ENCODE measurements at places on chromosomes 4 and X.

DNA sequence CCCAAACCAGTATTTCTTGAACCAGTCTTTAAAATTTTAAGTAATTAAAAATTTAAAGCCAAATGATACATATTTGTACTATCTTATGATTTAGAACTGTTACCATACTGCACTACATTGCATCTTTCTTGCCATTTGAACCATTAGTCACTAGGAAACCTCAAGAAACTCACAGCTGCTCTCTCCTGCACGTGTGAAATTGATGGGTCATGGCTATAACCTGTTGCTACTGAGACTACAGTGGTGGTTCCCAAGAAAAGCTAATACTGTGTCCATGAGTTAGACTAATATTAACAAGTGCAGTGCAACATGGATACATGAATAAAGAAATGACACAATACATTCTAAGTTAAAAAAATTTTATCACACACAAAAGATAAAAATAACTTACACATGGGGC, 88.4 kb downstream of the PDE5A start:
- no peak for DNase-seq

DNA sequence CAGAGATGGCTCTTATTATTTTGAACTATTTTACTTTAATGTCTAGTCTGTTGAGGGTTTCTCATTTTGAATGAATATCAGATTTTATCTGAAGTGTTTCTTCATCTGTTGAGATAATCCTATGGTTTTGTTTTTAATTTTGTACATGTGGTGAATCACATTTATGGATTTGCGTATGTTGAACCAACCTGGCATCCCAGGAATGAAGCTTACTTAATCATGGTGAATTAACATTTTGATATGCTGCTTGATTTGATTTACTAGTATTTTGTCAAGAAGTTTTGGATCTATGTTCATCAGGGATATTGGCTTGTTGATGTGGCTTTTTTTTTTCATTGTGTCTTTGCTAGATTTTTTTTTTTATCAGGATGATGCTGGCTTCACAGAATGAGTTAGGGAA, 2390.9 kb downstream of the PCDH7 start:
- peak; percentile 61 for DNase-seq

- peak; percentile 88 for DNase-seq
These were observed 14.5 kb downstream of the AFP start for GRCh38 chr4:73450398-73451004.

DNA sequence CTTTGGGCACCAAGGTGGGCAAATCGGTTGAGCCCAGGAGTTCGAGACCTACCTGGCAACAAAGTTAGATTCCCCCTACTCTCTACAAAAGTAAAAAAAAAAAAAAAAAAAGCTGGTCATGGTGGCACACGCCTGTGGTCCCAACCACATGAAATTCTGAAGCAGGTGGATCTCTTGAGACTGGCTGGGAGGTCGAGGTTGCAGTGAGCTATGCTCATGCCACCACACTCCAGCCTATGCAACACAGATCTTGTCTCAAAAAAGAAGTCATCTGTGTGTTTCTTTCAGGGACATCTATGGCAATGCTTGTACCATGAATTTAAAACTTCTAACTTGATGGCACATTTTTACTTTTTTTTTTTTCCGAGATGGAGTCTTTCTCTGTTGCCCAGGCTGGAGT, 55.3 kb downstream of the UGT2A2 start:
- DNase-seq, result no peak

DNA sequence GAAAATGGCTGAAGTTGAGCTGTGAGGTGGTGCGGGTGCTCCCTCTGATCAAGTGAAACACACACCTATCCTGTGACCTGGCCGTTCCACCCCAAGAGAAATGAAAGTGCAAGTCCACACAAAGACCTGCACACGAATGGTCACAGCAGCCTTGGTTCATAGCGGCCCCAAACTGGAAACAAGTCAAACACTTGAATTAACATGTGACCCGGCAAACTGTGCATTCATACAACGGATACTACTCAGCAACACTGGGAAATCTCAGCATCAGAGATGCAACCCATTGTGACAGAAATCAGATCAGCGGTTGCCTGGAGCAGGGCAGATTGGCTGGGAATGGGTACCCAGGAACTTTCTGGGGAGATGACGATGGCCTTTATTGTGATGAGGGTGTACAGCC, 7.6 kb downstream of the G6PD start:
- no peak for DNase-seq

DNA sequence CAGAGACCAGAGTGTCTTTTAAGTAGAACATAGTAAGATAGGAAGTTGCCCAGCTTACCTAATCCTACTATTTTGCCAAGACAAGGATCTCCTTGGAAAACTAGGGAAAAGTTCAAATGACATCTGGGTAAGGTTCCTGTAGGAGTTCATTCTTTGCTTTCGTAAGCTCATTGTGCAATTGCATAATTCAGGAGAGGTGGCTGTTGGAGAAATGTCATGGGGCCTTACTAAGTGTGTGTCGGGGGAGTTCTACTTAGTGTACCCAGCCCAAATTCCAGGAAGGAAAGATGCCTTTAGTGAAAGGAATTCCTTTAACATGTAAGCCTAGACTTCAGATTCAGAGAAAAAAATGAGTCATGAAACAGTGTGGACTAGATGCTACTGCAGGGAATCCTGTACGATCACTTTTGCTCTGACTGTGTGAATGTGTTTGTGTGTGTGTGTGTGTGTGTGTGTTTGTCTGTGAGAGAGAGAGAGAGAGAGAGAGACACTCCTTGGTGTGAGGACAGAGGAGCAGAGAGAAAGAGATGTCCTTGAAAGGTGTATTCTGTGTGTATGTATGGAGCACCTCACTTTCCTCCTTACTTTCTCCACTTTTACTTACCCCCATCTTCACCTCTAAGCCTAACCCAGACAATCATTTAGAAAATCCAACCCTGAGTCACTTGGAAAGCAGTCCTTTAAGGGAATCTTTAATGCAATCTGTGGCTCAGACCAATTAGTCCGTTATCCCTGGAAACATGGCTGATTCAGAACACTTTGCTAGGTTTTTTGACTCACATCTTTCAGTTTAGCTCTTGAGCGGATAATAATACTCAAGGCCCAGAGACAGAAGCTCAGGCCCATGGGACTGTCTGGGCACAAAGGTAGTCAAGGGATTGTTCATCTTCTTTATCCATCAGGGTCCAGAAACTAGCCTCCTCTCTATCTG, 114.5 kb upstream of the ACSL4 start:
- DNase-seq, result peak; percentile 92

GRCh38 chrX:154046940-154047610, 27.4 kb upstream of the IRAK1 start:
- DNase-seq, result peak; percentile 65

DNA sequence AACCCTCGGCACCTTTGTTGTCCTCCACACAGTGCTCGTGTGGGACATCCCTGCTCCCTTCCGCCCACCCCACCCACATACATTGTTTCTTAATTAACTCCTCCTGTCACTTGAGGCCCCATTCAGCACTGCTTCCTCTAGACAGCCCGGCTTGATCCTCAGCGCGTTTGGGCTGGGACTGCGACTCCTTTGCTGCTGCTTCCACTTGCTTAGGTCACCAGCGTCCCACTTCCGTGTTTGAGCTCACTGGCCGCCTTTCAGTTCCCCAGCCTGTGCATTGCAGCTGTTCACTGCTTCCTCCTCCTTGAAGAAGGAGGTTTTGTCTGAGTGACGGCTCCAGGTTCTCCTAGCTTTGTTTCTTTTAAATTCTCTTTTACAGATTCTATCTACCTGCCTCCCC, 16.1 kb downstream of the RNF4 start:
- DNase-seq, result peak; percentile 36

DNA sequence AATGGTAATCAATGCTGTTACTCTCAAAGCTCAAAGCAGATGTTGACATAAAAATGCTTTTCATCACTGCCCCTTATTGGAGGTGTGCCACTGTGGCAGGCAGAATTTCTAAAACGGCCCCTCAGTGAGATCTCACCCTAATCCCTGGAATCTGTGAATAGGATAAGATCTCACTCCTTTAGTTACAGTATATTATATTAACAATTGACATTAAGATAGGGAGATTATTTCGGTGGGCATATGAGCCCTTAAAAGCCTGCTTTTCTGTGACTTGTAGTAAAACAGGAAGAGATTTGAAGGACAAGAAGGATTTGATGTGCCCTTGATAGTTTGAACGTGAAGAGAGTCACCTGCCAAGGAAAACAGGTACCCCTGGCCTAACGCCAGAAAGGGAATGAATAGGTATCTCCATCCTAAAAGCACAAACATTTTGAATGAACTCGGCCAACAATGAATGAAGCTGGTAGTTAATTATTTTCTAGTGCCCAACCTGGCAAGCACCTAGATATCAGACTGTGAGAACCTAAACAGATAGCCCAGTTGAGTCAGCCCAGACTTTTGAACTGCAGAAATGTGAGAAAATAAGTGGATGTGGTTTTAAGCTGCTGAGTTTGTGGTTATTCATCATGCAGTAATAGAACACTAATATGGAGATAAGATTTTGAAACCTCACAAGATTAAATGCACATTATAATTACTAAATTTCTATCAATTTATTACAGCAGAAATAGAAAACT, 881.6 kb downstream of the PCDH18 start:
- DNase-seq, result no peak

GRCh38 chr4:168685136-168685809, 188.4 kb downstream of the PALLD start:
- DNase-seq, result no peak

- no peak for DNase-seq
These were observed 44.1 kb downstream of the DTHD1 start for GRCh38 chr4:36325499-36325898.

GRCh38 chrX:308821-309520, 9.6 kb downstream of the GTPBP6 start:
- DNase-seq, result no peak

- no peak for DNase-seq
These were observed 62.3 kb upstream of the CD99 start for GRCh38 chrX:2628751-2629315.

DNA sequence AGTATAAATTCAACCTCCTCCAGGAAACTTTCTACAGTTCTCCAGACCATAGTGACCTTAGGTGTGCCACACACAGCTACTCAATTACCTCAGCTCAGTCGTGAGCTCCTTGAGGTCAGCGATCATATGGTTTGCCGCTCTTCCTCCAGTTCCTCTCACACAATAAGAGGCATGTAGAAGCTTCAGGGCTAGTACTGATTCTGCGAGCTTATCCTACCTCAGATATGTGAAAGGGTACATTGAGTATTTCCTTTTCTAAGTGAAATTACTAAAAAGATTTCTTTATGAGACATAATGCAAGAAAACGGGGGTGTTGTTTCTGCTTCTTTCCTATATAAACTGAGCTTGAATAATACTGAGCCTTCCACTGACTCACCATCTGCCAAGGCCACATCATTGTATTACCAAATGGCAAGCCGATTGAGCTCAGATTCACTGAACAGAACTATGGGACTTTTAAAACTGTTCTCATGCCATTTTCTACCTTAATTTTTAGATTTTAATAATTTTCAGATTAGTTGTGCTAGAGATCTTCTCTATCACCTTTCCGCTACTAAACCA, 183.1 kb downstream of the HS6ST2 start:
- DNase-seq, result no peak

GRCh38 chrX:135605906-135606305, 85.4 kb downstream of the INTS6L start:
- no peak for DNase-seq

GRCh38 chr4:142933207-142933606, 87.1 kb upstream of the INPP4B start:
- no peak for DNase-seq

- DNase-seq, result peak; percentile 24
These were observed 11.1 kb upstream of the TMEM156 start for GRCh38 chr4:39043058-39043860.

DNA sequence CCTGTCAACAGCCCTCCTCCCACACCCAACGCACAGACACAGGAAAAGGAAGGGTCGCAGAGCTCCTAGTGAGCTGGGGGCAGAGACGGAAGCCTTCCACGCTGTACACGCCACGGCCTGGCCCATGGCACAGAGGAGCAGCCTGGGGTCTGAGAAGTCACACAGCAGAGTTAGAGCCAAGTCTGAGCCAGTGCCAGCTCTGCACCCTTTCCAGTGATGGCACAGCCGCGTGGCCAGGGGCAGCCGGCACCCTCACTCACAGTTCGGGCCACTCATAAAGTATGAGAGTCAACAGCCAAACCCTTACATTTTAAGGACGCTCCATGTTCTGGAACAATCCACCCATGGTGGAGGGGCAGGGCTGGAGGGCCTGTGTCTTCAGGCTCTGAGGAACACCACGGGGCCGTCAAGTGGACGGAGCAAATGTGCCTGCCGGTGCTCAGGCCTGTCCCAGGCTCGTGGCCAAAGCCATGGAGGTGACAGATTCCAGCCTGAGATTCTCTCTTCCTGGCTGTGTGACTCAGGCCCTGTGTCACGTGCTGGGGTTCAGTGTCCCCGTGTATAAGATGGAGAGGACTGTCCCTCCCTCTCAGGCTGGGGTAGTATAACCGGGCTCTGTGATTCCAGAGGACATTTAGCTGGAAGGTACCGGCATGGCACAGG, 91.2 kb downstream of the ABLIM2 start:
- no peak for DNase-seq

DNA sequence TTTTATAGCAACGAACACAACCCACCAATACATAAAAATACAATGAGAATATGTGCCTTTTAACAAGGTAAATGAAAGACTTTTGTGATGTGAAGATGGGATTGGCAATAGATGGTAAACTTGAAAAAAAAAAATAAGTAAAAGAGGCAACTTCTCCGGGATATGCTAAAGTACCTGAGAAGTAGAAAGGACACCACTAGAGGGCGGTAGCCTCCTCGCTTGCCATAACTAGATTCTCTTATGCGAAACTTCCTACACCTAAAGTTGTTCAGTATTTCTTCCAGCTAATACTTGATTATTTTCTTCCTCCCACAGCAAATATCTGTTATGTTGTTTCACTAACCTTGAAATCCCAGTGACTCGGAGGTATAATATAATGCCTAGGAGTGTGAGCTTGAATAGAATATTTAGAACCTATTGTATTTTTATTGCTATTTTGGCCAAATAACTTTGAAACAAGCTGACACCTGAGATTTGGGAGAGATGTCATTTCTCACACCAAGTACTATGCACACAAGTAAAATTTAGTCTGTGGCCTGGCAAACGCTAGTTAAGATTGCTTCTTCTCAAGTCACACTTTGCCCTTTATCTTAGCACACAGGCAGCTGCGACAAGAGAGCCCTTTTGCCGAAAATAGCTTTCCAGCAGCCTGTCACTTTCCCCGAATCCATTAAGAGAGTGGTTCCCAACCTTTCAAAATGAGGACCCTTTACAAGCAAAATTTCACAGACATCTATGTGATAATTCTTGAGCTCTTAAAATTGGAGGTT, 44.9 kb upstream of the PDLIM5 start:
- peak; percentile 81 for DNase-seq

DNA sequence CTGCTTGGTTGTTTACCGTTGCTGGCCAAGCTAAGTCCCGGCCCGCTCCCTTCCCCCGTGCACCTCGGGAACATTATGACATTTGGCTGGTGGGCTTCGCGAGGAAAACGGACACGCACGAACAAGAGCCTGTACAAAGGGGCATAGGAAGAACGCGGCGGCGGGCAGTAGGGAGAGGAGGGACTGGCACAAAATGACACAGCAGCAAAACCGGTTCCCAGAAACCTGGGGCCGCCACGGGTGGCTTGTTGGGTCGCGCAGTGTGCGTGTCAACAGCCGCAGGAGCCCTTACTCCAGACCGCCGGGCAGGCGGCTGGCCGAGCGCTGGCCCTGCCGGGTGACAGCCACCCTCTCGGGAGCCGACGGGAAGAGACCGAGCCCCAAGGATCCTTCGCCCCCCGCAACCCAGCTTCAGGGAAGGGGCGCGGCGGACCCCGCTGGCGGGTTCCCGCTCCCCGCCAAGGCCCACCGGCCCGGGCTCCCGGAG, 1.6 kb upstream of the LIN54 start:
- DNase-seq, result no peak

GRCh38 chr4:184385705-184386141, 88.6 kb downstream of the IRF2 start:
- DNase-seq, result no peak

- DNase-seq, result no peak
These were observed 1.6 kb upstream of the IDUA start for GRCh38 chr4:985123-985830.

Measured in fibroblast of upper back skin (primary cell).